ENCODE measurements at places on chromosomes 2 and 18. TPM values are rescaled to one million over a fixed set of nuclear protein-coding genes. Genes with fewer than 3 reads are reported as not detected.

Gene SFT2D3
- total RNA-seq, result 1.6 TPM

Gene PXDN
- total RNA-seq, result 81.8 TPM

Gene DYNAP
- total RNA-seq, result not detected

Gene ALPI
- total RNA-seq, result not detected

Gene UGT1A5
- not detected for total RNA-seq

Gene SERPINB10
- not detected for total RNA-seq

Gene GNAL
- total RNA-seq, result 0.12 TPM

Gene SP140
- not detected for total RNA-seq

Gene GALNT14
- 0.12 TPM for total RNA-seq

Gene RBKS
- total RNA-seq, result 1.4 TPM

Gene CDH2
- 337 TPM for total RNA-seq

Gene C2orf92
- 0.75 TPM for total RNA-seq

Gene PSTPIP2
- total RNA-seq, result 2.1 TPM

Gene GAL3ST2
- not detected for total RNA-seq

Gene MAL
- not detected for total RNA-seq

Gene BARD1
- 15.0 TPM for total RNA-seq

Gene PSD4
- total RNA-seq, result 0.08 TPM

Gene PLEKHB2
- 94.9 TPM for total RNA-seq

Gene CGREF1
- total RNA-seq, result 15.8 TPM

Gene WNT10A
- not detected for total RNA-seq

Gene AP1S3
- 9.6 TPM for total RNA-seq

Gene UGT1A4
- total RNA-seq, result not detected

Gene CCDC74B
- total RNA-seq, result 9.6 TPM

Gene HOXD13
- total RNA-seq, result not detected

Gene FAM98A
- 45.9 TPM for total RNA-seq

Gene ARPC2
- total RNA-seq, result 388 TPM

Gene IL36A
- total RNA-seq, result not detected

Gene DSG1
- total RNA-seq, result not detected

Gene OR6B2
- total RNA-seq, result not detected

Gene RAD51AP2
- under 0.01 TPM for total RNA-seq

Gene SEH1L
- total RNA-seq, result 42.9 TPM

Gene ANKRD36C
- total RNA-seq, result 24.8 TPM

Gene FAM124B
- total RNA-seq, result 0.12 TPM

Gene IL1F10
- not detected for total RNA-seq

Gene TCF23
- 0.82 TPM for total RNA-seq

Gene CHRND
- not detected for total RNA-seq

Gene RNMT
- 8.9 TPM for total RNA-seq

All from smooth muscle cell of the coronary artery (primary cell).